ENCODE measurements at places on chromosomes 1 and 21. TPM values are rescaled to one million over a fixed set of nuclear protein-coding genes. Genes with fewer than 3 reads are reported as not detected.

- H3K27ac ChIP-seq = peak overlapping the region; percentile 23
- H3K36me3 ChIP-seq = no peaks in the 10 kb centered on the region
- H3K27me3 ChIP-seq = peaks cover 15% of the 10 kb centered on the region
- no peak for DNase-seq
These were observed 12.4 kb upstream of the BCAR3 start for GRCh38 chr1:93694039-93694438.

DNA sequence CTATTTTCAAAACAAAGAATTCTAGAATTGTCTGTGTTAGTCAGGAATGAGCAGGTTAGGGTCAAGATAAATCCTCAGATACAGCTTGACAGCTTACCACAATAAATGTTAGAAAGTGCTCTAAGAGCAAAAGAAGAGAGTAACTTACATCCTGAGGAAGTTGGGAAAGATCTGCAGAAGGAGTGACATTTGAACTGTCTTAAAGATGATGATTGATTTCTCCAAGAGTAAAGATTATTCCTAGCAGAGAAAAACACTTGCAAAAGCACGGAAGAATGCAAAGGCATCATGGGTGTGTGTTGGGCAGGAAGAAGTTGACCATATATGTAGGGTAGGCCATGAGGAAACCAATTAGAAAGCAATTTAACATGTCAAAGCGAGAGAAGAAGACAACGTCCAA lies 175.4 kb downstream of the LRRC7 start:
- no peaks in the 10 kb centered on the region for H3K27me3 ChIP-seq
- no peak overlapping the region for H3K4me3 ChIP-seq

GRCh38 chr1:211938561-211938997 lies 96.8 kb downstream of the INTS7 start:
- DNase-seq = peak; percentile 69
- no peak overlapping the region for H3K27ac ChIP-seq
- H3K4me3 ChIP-seq = peak overlapping the region; percentile 64
- peaks cover 27% of the 10 kb centered on the region for H3K36me3 ChIP-seq

GRCh38 chr1:111821121-111821745 lies 65.5 kb downstream of the DDX20 start:
- no peak for DNase-seq
- H3K4me1 ChIP-seq = no peaks in the 10 kb centered on the region
- peaks cover 7% of the 10 kb centered on the region for H3K27me3 ChIP-seq
- no peaks in the 10 kb centered on the region for H3K36me3 ChIP-seq

- peak; percentile 64 for DNase-seq
- H3K27ac ChIP-seq = peak overlapping the region; percentile 92
- peaks cover 15% of the 10 kb centered on the region for H3K36me3 ChIP-seq
- H3K4me3 ChIP-seq = peak overlapping the region; percentile 70
These were observed 37.8 kb upstream of the GBP5 start for GRCh38 chr1:89310505-89310904.

Gene IBA57
- total RNA-seq = 10.8 TPM

Gene COL9A2
- total RNA-seq = 14.5 TPM
